Pericardium fibroblast (primary cell): ENCODE measurements at places on chromosomes 3 and 15. TPM values are rescaled to one million over a fixed set of nuclear protein-coding genes. Genes with fewer than 3 reads are reported as not detected.

Gene FANCD2OS
- total RNA-seq, result not detected in 2 replicates

Gene TRNT1
- 8.5 and 16.9 TPM in 2 replicates for total RNA-seq

Gene ZCWPW2
- total RNA-seq, result 0.51 and 1.5 TPM in 2 replicates

Gene ASB14
- 0.23 TPM in 1 of 2 replicates, not detected in the other for total RNA-seq

Gene ATP10A
- total RNA-seq, result 4.0 and 20.8 TPM in 2 replicates

Gene PPM1L
- 0.93 and 1.4 TPM in 2 replicates for total RNA-seq

Gene RFT1
- total RNA-seq, result 9.3 and 15.4 TPM in 2 replicates

Gene IGSF10
- 7.3 and 16.9 TPM in 2 replicates for total RNA-seq

Gene RPL22L1
- total RNA-seq, result 270 and 338 TPM in 2 replicates

Gene GP5
- total RNA-seq, result under 0.01 TPM in 1 of 2 replicates, not detected in the other

Gene FAM81A
- total RNA-seq, result 0.12 TPM in 1 of 2 replicates, not detected in the other

Gene CD80
- under 0.01 TPM in 1 of 2 replicates, not detected in the other for total RNA-seq

Gene VIPR1
- 0.09 and 0.35 TPM in 2 replicates for total RNA-seq

Gene LINGO1
- total RNA-seq, result 0.09 and 3.0 TPM in 2 replicates

Gene CIDEC
- 8.2 and 92.0 TPM in 2 replicates for total RNA-seq

Gene SLC27A2
- total RNA-seq, result not detected in 2 replicates

Gene BRK1
- total RNA-seq, result 133 and 149 TPM in 2 replicates

Gene LRRC3B
- not detected in 2 replicates for total RNA-seq

Gene GOLGA8S
- total RNA-seq, result 0.23 TPM in 1 of 2 replicates, not detected in the other

Gene SPRED1
- total RNA-seq, result 15.5 and 21.4 TPM in 2 replicates

Gene GPR149
- not detected in 2 replicates for total RNA-seq

Gene AADAC
- total RNA-seq, result 3.3 and 11.8 TPM in 2 replicates

Gene IQCF5
- not detected in 2 replicates for total RNA-seq

Gene SNRPN
- 80.7 and 105 TPM in 2 replicates for total RNA-seq

Gene UBAP1L
- 0.34 and 0.35 TPM in 2 replicates for total RNA-seq

Gene HDAC11
- total RNA-seq, result 7.8 and 11.7 TPM in 2 replicates

Gene TMC3
- under 0.01 TPM in 1 of 2 replicates, not detected in the other for total RNA-seq

Gene CKMT1B
- not detected in 2 replicates for total RNA-seq

Gene CRYBG3
- 11.1 and 15.5 TPM in 2 replicates for total RNA-seq

Gene LPP
- 24.9 and 25.1 TPM in 2 replicates for total RNA-seq

Gene CHDH
- total RNA-seq, result under 0.01 and 0.17 TPM in 2 replicates

Gene PIGZ
- total RNA-seq, result 3.5 and 5.5 TPM in 2 replicates
